ENCODE measurements at places on chromosomes 5 and 9. TPM values are rescaled to one million over a fixed set of nuclear protein-coding genes. Genes with fewer than 3 reads are reported as not detected.

Gene GLRA1
- total RNA-seq = not detected

Gene F2RL1
- 51.9 TPM for total RNA-seq

DNA sequence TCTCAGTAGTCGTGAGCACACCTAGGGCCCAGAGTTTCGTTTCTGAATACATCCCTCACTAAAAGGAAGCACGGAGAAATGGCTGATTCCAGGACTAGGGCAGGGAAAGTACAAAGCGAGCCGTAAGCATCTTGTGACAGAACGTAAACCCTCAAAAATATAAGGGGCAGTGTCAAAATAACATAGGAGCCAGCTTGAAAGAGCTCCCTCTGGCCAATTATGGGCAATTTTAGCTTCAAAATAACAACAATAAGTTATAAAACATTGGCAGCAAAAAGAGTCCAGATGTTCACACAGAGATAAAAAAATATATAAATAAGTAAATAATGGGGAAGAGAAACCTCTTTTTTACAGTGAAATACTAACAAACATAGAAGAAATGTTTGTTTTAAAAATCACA, 18.5 kb upstream of the GLIS3 start:
- no peaks in the 10 kb centered on the region for H3K36me3 ChIP-seq
- no peak for DNase-seq
- no peak overlapping the region for H3K4me3 ChIP-seq
- no peak overlapping the region for H3K27ac ChIP-seq
- H3K27me3 ChIP-seq = no peaks in the 10 kb centered on the region
- H3K4me1 ChIP-seq = no peaks in the 10 kb centered on the region

- H3K27me3 ChIP-seq = no peaks in the 10 kb centered on the region
- H3K27ac ChIP-seq = no peak overlapping the region
- DNase-seq = no peak
- H3K4me1 ChIP-seq = no peaks in the 10 kb centered on the region
Measured at GRCh38 chr5:9149988-9150387, 395.9 kb downstream of the SEMA5A start.

DNA sequence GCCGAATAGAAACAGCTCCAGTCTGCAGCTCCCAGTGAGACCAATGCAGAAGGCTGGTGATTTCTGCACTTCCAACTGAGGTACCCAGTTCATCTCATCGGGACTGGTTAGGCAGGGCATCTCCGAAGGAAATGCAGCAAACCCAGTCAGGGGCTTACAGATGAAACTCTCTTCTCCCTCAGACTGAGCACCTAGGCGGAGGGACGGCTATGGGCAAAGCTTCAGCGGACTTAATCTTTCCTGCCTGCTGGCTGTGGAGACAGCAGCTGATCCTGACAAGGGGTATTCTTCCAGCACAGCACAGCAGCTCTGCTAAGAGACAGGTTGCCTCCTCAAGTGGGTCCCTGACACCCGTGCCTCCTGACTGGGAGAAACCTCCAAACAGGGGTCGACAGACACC, 330.9 kb downstream of the DNAH5 start:
- H3K27ac ChIP-seq = no peak overlapping the region
- DNase-seq = no peak
- H3K36me3 ChIP-seq = no peaks in the 10 kb centered on the region

Gene PHF24
- 0.98 TPM for total RNA-seq

Gene IRX4
- total RNA-seq = not detected

DNA sequence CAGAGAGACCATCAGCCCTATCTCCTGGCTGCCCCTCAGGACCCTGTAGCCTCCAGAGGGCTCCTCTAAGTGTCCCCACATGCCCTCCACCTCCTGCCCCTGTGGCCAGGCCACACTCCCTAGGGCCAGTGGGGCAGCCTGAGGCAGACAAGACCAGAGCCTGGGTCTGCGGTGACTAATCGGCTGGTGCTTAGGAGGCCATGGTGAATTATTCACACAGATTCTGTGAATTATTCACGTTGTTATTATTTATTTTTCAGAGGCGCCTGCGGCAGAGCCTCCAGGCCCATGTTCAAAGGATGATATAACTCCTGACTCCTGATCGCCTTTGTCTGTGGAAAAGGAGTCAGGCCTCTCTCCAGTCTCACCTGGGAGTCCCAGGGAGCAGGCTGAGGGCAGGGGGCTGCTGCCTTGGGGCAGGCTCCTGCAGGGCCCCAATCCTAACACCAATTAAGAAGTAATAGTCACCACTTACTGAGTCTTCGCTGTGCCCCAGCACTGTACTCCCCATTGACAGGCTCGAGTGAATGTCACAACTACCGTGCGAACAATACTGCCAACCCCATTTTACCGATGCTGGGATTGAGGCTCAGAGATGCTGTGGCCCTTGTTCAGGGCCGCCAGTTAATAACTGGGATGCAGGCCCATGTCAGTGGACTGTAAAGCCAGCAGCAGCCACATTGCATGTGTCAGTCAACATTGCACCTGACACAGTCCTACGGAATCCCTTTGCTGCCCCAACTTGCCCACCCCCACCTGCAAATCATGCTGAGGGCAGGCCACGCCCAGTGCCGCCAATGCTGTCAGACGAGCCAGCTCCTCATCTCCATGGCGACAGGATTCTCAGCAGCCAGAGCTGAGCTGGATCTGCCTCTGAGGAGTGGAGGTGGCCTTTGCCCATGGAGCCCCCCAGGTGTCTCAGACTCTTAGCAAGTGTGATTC, 94.9 kb downstream of the PCDH1 start:
- H3K36me3 ChIP-seq = no peaks in the 10 kb centered on the region
- H3K27me3 ChIP-seq = no peaks in the 10 kb centered on the region
- no peak overlapping the region for H3K27ac ChIP-seq
- no peak overlapping the region for H3K4me3 ChIP-seq

GRCh38 chr5:149061341-149061740, 1.5 kb downstream of the SH3TC2 start:
- no peak for DNase-seq
- H3K36me3 ChIP-seq = no peaks in the 10 kb centered on the region
- H3K27ac ChIP-seq = no peak overlapping the region
- no peak overlapping the region for H3K4me3 ChIP-seq

Gene JADE2
- 99.6 TPM for total RNA-seq

GRCh38 chr5:10567781-10568321, 4.0 kb downstream of the ANKRD33B start:
- peak overlapping the region; percentile 88 for H3K4me3 ChIP-seq
- H3K36me3 ChIP-seq = no peaks in the 10 kb centered on the region
- H3K4me1 ChIP-seq = no peaks in the 10 kb centered on the region

DNA sequence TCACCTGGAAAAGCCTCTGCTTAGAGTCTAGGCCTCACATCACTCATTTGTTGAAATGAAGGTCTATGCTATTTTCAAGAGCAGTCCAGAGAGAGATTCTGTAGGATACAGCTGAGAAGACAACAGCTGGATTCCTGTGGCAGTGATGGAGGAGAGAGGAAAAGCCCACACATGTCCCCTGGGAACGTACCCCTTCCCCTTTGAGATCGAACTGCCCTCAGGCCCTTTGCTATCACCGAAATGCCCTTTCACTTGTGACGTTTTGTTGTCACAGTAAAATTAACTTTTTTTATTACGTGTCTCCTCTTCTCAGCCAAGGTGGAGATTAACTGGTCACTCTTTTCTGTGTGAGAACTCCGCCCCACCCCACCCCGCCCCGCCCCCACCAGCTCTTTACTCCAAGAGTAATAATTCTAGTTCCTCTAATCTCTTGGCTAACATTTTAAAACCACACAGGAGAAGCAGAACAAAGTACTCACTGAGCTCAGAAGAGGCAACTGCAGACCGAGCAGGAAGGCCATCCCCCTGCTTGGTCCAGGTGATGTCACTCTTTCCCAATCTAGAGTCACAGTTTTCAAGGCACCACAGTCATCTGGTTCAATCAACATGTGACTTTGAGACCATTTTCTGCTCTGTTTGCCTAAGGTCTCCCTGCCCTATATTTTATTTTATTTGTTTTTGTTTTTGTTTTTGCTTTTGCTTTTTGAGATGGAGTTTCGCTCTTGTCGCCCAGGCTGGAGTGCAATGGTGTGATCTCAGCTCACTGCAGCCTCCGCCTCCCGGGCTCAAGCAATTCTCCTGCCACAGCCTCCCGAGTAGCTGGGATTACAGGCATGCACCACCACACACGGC, 105.6 kb downstream of the SUSD1 start:
- H3K4me1 ChIP-seq = peaks cover 41% of the 10 kb centered on the region
- DNase-seq = no peak
- H3K4me3 ChIP-seq = no peak overlapping the region

DNA sequence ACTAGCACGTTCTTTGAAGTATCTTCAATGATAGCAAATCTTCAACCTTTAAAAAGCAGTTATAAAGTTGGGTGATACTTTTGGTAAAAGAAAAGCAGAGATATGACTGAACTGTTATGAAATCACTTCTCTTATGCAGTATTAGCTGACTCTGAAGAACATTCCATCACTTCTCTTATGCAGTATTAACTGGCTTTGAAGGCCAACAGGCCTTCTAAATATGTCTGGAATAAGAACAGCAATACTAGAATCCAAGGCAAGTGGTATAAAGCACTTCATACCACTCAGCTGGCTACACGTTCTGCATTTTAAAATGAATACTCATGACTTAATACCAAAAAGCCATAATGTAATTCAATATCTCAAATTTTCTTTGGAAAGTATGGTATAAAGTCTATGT, 17.3 kb downstream of the SKIC3 start:
- no peak overlapping the region for H3K4me3 ChIP-seq
- no peak for DNase-seq
- H3K36me3 ChIP-seq = peaks cover 2% of the 10 kb centered on the region

DNA sequence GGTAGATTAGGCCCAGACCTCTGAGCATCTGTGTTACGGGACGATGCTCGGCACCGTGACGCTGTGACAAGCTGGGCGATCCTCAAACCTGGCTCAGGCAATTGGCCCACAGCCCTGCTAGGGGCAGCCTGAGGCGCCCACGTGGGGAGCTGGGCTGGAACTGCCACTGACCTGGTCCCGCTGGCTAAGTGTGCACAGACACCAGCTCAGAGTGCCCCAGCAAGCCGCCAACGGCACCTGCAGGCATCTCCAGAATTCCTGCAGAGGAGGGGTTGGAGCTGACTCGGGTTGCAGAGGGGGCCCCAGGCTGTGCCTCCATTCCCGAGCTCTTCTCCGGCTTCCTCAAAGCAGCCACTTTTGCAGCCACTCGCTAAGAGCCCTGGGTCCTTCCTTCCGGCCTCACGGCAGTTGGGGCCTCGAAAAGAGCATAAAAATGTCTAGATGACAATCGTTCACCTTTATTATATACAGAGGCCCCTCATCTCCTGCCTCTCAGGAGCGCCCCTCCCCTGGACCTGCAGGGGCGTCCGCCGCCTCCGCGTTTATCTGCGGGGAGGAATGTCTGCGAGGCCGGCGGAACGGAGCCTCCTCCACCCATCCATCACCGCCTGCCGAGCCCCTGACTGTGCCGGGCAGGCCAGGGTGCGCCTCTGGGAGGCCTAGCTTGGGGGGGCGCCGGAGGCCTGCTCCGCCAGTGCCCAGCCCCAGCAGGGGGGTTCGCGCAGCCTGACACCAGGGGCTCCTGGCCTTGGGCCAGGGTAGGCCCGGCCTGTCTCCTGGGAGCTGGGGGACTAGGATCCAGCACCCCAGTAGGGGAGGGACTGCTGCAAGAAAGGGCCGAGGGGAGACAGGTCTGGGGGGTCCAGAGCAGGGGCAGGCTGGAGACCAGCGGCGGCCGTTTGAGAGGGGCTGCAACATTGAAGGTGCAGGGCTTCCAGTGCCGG, 144.9 kb downstream of the BARX1 start:
- H3K4me1 ChIP-seq = no peaks in the 10 kb centered on the region
- H3K27me3 ChIP-seq = no peaks in the 10 kb centered on the region
- H3K4me3 ChIP-seq = no peak overlapping the region
- no peak overlapping the region for H3K27ac ChIP-seq

GRCh38 chr9:70085241-70085640, 41.6 kb downstream of the MAMDC2 start:
- H3K27ac ChIP-seq = no peak overlapping the region
- H3K27me3 ChIP-seq = no peaks in the 10 kb centered on the region
- no peaks in the 10 kb centered on the region for H3K4me1 ChIP-seq

DNA sequence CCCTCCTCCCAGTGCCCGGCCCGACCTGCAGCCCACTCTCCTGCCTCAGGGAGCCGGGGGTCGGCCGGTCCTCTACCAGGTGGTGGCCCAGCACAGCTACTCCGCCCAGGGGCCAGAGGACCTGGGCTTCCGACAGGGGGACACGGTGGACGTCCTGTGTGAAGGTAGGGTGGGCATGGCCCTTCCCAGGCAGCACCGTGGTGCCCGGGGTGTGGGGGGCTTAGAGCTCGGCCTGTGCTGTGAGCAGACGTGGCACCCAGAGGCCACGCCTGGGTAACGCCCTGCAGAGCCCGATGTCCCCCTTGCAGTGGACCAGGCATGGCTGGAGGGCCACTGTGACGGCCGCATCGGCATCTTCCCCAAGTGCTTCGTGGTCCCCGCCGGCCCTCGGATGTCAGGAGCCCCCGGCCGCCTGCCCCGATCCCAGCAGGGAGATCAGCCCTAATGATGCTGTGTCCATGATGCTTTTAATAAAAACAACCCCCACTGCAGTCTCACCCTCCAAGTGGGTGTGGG, 7.2 kb downstream of the ENTPD8 start:
- no peaks in the 10 kb centered on the region for H3K4me1 ChIP-seq
- no peaks in the 10 kb centered on the region for H3K27me3 ChIP-seq
- H3K4me3 ChIP-seq = no peak overlapping the region
- no peak for DNase-seq
- no peaks in the 10 kb centered on the region for H3K36me3 ChIP-seq

Gene PDGFRB
- 104 TPM for total RNA-seq

Gene VLDLR
- total RNA-seq = 24.2 TPM

Gene TAF11L10
- total RNA-seq = not detected

Gene SLC36A1
- 11.0 TPM for total RNA-seq

DNA sequence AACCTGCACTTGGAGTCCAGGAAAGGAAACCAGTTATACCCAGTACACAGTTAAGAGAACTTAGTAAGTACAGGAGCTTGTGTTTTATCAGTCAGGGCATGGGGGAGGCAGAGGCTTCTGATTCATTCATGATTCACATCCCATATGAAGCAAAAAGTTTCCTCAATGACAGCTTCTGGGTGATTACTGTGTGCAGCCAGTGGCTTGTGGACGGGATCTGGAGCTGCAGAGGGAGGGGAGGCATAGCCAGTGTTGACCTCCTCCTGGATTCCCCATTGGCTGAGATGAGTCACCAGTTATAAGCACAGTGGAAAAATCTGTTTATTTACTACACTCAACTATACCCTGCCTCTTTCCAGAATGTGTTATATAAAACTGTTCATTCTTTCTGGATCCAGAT, 17.7 kb downstream of the IL31RA start:
- no peaks in the 10 kb centered on the region for H3K4me1 ChIP-seq
- no peak overlapping the region for H3K27ac ChIP-seq
- no peak for DNase-seq
- H3K36me3 ChIP-seq = no peaks in the 10 kb centered on the region

GRCh38 chr5:149817539-149818060, 87.5 kb downstream of the PPARGC1B start:
- H3K4me3 ChIP-seq = no peak overlapping the region
- no peaks in the 10 kb centered on the region for H3K36me3 ChIP-seq
- H3K27ac ChIP-seq = no peak overlapping the region
- H3K4me1 ChIP-seq = no peaks in the 10 kb centered on the region

Gene IFNB1
- total RNA-seq = not detected

GRCh38 chr5:62432621-62433064, 20.1 kb downstream of the IPO11 start:
- no peaks in the 10 kb centered on the region for H3K27me3 ChIP-seq
- no peak overlapping the region for H3K4me3 ChIP-seq
- no peaks in the 10 kb centered on the region for H3K36me3 ChIP-seq

Gene REXO4
- total RNA-seq = 17.5 TPM

- H3K27me3 ChIP-seq = no peaks in the 10 kb centered on the region
- no peak for DNase-seq
- no peak overlapping the region for H3K27ac ChIP-seq
- H3K4me3 ChIP-seq = no peak overlapping the region
Measured at GRCh38 chr9:110820381-110820780, 151.8 kb downstream of the MUSK start.

- no peaks in the 10 kb centered on the region for H3K4me1 ChIP-seq
- H3K27me3 ChIP-seq = no peaks in the 10 kb centered on the region
- no peaks in the 10 kb centered on the region for H3K36me3 ChIP-seq
- DNase-seq = peak; percentile 48
- no peak overlapping the region for H3K27ac ChIP-seq
Measured at GRCh38 chr9:115362101-115362500, 244.1 kb upstream of the TNC start.
